RWPE1 (cell line): ENCODE measurements at places on chromosomes 11 and 22.

DNA sequence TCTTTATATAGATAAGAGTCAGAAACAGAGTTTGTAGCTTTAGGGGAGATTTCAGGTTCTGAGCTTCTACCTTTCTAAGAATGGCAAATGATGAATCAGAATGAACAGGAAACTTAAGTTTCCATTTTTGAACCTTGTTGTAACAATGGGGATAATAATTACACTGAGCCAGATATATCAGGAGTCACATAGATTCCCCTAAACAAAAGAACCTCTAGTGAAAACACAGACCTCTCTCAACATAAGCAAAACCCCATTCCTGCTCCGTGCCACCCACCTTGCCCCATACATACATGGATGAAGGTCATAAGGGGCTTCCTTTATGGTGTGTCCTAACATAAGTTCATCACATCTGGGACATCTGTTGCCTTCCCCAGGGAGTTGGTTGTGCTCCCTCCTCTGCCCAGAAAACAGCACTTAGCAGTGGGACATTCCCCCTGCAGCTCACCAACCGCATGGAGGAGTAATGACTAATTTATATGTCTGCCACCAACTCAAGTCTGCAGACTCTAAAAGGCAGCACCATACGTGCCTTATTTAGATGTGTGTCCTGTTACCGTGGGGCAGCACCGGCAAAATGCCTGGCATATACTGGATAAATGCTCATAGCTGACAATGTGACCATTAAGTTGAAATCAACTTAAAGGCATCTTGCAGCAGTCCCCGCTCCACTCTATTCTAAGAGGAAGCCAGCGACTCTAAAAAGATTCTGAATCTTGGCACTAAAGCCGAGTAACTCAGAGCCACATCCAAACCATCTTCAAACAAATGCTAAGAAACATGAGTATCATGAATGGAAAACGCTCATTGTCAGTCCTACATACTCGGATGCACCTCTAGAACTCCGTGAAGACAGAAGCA lies 8.0 kb downstream of the JAML start:
- DNase-seq, result no peak

- DNase-seq, result no peak
Observed at GRCh38 chr22:27450448-27450847, 351.1 kb downstream of the MN1 start.

GRCh38 chr11:118245936-118246562 lies 6.1 kb downstream of the MPZL3 start:
- DNase-seq, result no peak

DNA sequence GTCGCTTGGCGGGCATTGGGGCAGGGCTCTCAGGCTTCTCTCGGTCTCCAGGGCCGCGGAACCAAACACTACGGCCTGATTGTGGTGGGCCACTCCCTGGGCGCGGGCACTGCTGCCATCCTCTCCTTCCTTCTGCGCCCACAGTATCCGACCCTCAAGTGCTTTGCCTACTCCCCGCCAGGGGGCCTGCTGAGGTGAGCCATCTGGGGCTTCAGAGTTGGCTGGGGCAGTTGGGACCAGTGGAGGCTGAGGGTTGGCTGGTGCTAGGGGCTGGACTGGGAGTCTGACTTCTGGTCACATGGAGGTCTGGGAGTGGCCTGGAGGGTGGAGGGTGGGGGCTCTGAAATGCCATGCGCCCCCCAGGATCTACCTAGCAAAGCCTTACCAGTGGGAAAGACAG lies 15.3 kb upstream of the MYRF start:
- no peak for DNase-seq

- no peak for DNase-seq
Observed at GRCh38 chr22:17802822-17803221, 28.6 kb upstream of the BID start.

DNA sequence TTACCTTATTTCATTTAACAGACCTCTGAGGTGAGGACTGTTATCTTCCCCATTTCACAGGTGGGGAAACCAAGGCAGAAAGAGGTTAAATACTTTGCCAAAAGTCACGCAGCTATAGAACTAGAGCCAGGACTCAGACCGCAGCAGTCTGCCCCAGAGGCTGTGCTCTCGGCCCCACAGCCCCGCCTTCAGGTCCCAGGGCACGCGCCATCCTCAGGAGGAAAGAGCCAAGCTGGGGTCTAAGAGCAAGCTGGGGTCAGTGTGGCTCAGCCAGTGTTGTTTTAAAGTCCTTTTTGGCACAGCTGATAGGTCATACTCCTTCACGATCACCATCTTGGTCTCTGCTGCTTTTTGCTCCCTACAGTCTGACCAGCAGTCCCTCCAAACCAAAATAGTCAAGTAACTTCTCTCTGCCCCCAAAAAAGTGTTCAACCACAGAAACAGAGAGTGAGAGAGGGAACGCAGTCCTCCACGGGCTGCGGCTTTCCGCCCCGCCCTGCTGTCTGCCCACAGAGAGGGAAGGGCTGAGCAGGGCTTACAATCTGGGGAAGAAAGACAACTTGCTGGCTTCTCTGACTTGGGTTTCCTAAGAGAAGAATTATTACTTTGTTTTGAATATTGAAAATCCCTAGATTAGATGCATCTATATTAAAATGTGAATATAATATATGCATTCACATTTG lies 137.2 kb upstream of the OPCML start:
- no peak for DNase-seq

DNA sequence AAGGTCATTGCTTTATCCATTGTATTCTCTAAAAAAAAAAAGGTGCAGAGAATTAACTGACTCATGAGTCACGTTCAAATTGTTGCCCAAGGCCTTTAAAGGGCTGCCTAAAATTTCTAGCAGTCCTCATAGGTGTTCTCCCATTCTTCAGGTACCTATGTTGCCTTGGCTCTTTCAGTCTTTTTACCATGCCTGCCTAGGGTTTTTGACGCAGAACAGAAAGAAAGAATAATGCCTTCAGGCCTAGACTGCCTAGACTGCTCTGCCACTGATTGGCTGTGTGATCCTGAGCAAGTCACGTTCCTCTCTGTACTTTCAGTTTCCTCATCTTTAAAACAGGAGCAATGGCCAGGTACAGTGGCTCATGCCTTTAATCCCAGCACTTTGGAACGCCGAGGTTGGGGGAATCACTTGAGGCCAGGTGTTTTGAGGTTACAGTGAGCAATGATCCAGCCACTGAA lies 21.5 kb downstream of the CTSC start:
- no peak for DNase-seq

DNA sequence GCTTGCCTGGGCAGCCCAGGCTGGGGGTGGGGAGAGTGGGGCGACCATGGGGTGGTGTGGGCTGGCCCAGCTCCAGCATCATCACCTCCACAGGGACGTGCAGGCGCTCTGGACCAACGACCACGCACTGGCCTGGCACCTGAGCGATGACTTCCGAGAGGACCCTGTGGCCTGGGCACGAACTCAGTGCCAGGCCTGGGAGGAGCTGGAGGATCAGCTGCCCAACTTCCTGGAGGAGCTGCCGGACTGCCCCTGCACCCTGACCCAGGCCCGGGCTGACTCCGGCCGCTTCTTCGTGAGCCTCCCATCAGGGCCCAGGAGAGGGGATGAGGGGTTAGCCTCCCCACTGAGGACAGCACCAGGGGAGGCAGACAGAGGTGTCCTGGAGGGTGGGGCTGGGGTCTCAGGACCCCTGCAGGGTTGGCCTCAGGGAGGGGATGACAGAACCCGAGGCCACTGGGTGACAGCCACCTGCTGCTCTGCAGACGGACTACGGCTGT lies 3.8 kb downstream of the SUSD2 start:
- no peak for DNase-seq

DNA sequence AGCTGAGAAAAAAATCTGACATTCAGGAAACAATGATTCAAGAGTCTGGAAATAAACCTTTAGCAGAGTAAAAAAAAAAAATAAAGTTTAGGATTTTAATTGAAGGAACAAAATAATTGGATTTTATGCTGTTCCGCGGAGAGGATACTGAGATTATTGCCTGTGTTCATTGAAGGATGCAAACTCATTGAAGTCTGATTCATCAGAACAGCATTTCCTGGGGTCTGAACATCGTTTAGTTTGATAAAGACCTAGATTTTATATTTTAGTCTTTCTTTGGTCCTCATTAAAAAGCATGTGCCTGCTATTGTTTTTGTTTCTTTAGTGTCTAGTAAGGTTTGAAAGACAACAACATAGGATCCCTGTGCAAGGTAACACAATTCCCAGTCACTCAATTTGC lies 4.5 kb downstream of the TLCD5 start:
- no peak for DNase-seq

- no peak for DNase-seq
Observed at GRCh38 chr22:30169002-30169401, 77.6 kb downstream of the LIF start.

DNA sequence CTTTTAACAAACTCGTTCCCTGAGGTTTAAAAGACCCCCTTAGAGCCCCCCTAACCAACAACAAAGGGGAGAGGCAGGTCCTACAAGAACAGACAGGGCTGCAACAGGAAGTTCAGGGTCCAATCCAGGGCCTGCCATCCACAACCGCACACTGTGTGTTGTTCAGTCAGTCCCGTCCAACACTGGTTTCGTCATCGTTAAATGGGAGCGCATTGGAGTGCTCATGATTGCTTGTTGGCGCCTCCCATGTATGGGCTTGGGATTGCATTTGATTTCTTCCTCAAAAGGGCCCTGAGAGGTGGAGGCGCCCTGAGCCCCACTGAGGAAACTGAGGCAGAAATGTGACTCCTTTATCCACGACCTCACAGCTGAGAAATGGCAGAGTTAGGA lies 174.1 kb downstream of the MN1 start:
- no peak for DNase-seq

DNA sequence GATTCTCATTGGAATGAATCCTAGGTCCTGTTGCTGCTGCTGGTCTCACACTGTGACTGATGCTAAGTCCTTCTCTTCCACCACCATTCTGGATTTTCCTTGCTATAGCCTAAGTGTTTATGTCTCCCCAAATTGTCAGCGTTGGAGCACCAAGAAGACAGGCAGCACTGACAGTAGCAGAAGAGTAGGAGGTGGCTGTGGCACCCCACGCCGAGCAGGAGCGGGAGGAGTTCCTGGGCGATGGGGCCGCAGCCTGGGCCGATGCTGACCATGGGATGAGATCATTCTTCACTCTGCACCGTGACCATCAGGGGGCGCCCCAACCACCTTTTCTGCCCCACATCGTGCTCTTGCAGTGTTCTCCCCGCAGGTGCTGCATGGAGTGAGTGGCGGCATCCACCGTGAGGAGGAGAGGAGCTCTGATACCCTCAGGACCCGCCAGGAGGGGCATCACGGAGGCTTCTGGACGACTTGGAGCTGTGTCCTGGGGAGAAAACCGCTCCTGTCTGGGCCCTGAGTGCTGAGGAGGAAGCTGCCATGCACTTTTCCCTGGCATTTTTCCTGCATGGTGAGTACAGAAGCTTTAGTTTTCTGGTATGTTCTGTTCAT lies 57.0 kb downstream of the LRRC74B start:
- DNase-seq, result no peak

- no peak for DNase-seq
Observed at GRCh38 chr11:31237819-31238760, 131.4 kb downstream of the DCDC1 start.

GRCh38 chr11:23079382-23079813 lies 219.1 kb upstream of the CCDC179 start:
- DNase-seq, result no peak

DNA sequence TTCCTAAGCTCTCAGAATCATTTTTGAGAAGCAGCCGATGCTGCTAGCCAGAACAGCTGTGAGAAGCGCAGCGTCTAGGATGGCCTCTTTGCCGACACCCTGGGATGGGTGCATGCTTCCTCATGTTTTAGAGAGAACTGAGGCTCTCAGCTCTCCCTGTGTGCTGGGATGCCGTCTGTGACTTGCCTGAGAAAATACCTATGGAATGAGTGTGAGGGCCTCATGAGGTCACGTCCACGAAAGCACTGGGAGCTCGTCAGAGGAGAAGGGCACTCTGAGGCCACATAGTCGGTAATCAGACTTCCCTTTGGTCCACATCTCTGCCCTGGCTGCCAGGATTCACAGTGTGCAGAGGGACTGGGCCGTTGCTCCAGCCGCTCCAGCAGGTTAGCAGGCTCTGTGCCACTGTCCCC lies 54.7 kb downstream of the MICAL3 start:
- DNase-seq, result peak; percentile 42

DNA sequence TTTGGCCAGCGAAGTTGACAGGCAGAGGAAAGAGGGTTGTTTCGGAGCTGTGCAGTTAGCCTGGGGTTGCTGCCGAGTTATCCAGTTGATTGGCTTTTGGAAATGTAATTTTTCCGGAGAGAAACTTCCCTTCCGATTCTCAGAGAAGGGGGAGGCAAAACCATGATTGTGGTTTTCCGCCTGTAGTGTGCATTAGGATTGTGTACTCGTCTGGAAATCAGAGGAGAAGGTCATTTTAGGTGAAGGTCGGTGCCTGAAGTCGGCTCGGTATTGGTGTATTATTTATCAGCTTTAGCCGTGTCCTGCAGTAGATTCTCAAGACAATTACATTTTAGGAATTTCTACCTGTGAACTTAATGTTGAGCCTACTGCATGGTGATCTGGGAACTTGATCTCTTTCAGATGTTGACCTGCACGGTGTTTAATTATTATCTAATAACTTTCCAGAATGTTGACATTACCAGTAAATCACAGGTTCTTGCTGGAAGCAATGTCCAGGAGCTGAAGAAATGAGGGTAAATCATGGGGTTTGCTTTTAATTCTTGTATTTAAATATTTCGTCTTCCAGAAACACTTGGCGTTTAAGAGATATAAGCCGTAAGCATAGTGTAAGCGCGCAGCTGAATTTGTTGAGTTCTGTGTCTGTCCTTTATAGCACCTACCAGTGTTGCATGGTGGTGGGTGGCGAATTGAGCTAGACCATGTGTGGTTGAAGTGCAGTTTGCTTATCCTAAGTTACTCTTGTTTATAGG lies 1.3 kb downstream of the ARHGEF12 start:
- DNase-seq, result no peak

GRCh38 chr11:39690856-39691255 lies 1768.6 kb downstream of the LRRC4C start:
- no peak for DNase-seq

DNA sequence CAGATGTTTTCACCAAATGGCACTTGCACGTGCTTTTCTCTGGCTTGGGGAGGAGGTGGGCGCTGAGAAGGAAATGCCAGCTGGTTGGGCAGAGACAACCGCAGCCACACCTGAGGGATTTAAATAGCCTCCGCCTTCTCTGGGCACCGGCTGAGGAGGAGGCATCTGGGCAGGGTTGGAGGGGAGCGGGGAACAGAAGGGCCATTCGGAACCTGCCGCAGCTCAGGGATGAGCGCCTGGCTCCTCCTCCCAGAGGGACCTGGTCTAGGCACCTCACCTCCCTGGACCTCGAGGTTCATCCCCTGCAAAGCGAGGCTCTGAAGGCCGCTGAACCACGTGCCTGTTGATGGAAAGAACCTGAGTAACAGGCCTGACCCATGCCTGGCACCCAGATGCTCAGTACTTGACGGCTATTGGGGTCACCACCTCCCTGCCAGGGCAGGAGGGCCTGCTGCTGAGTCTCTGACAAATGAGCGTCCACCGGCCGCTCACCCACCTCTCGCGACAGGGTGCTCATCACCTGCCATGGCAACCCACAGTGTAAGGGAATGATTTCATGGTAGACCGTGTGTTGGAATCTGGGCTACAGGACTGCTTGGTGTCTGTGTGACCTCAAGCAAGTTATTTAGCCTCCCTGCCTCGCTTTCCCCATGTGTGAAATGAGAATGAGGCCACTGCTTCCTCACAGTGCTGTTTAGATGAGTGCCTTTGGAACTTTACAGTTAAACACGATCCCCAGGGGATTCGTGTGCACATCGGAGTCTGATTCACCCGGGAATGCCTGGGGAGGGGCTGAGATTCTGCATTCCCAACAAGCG lies 2.0 kb upstream of the KDELR3 start:
- DNase-seq, result no peak
